GM12864 (cell line): ENCODE measurements at places on chromosomes 4 and X.

DNA sequence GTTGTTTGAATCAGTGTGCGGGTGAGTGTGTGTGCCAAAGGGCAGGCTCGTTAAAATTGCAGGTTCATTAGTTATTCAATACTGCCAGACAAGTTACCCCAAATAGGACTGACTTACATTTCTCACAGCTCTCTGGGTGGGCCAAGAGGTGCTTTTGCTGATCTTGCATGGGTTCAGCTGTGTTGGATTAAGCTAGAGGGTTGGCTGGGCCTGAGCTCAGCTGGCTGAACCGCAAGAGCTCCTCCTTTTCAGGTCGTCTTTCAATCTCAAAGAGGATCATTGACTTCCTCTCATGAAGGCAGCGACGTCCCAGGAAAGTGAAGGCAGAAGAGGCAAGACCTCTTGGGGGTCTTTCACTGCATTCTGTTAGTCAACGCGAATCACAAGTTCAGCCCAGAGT is 343.3 kb upstream of the FRG1 start:
- DNase-seq = no peak

- peak; percentile 16 for DNase-seq
These were observed 7.8 kb upstream of the AKAP14 start for GRCh38 chrX:119887721-119888425.

GRCh38 chr4:8247047-8247930 is 22.3 kb upstream of the HTRA3 start:
- DNase-seq = no peak

- no peak for DNase-seq
These were observed 55.2 kb downstream of the TAB3 start for GRCh38 chrX:30833896-30834295.

GRCh38 chrX:79162076-79162475 is 17.6 kb downstream of the GPR174 start:
- no peak for DNase-seq

GRCh38 chrX:25010784-25011588 is 4.8 kb downstream of the ARX start:
- DNase-seq = no peak

DNA sequence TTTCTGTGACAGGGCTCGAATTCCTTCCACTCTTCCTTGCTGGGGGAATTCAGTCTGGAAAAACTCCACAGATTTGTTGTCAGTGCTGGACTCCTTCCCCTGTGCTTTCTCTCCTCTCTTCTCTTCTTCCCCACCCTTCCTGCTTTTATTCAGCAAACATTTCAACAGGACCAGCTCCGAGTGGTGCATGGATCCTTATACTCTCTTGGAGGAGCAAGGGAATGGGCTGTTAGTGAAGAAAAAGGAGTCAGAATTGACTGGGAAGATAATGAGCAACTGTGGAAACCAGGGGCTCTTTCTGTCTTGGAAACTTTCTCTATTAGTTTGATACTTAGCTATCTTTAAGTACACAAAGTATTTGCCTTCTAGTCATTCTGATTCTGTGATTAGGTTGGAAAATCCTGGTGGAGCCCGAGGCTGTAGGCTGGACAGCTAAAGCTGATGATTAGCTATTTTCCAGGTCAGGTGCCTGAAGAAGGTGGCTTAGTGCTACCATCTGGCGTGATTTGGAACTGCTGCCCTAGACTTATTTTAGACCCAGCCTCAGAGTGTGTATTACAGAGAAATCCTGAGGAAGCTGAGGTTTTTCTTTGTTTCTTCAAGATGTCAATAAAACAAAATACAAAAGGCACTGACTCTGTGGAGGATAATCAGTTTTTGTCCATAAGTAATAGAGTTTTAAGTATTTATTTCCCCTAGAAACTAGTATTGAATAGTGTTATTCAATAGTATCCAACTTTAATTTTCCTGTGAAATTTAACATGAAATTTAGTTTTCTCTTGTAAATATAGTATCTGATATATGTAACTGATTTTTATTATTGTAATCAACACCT is 38.4 kb downstream of the NAP1L5 start:
- DNase-seq = peak; percentile 5

GRCh38 chr4:1759818-1760223 is 33.3 kb upstream of the FGFR3 start:
- DNase-seq = no peak

GRCh38 chr4:10123227-10124101 is 6.9 kb upstream of the WDR1 start:
- no peak for DNase-seq

GRCh38 chr4:52266537-52267137 is 215.5 kb downstream of the SPATA18 start:
- no peak for DNase-seq

GRCh38 chrX:42755815-42756214 is 22.1 kb downstream of the PPP1R2C start:
- no peak for DNase-seq

GRCh38 chrX:18861511-18861910 is 122.4 kb downstream of the PHKA2 start:
- no peak for DNase-seq

DNA sequence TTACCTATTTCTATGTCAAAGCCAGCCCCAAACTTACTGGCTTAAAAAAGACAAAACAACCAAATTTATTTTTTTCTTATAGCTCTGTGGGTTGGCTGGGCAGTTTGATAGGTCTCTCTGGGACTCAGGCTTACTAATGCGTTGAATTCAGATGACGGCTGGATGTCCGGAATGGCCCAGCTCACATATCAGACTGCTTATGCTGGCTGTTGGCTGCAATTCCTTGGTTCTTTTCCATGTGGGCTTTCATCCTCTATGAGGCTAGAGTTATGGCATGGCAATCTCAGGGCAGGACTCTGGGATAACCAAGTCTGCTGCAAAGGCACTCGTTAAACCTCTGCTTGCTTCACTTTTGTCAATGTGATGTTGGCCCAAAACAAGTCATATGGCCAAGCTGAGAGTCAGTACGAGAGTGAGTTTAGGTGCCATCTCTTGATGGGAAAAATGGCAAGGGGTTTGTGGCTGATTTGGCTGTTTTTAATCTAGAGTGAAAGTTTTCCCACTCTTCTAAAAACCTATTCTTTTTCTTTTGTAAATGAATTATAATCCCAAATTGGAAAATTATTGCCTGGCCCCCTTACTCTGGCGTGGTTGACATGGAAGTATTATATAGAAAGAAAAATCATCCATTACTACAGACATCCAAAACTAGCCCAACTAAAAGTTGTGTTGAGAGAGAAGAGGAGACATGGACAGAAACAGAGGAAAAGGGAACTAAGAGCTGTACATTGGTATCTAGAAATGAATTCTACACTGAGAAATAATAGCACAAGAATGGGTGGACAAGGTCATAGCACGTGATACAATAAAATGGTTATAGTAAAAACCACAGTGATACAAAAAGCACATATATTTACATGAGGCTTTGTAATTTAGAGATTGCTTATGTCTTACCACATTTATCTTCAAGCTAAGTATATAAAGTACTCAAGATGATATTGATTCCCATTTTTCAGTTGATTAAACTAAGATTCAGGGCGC is 6.6 kb downstream of the PRIMPOL start:
- no peak for DNase-seq

GRCh38 chr4:39994406-39994805 is 16.7 kb upstream of the PDS5A start:
- DNase-seq = no peak

DNA sequence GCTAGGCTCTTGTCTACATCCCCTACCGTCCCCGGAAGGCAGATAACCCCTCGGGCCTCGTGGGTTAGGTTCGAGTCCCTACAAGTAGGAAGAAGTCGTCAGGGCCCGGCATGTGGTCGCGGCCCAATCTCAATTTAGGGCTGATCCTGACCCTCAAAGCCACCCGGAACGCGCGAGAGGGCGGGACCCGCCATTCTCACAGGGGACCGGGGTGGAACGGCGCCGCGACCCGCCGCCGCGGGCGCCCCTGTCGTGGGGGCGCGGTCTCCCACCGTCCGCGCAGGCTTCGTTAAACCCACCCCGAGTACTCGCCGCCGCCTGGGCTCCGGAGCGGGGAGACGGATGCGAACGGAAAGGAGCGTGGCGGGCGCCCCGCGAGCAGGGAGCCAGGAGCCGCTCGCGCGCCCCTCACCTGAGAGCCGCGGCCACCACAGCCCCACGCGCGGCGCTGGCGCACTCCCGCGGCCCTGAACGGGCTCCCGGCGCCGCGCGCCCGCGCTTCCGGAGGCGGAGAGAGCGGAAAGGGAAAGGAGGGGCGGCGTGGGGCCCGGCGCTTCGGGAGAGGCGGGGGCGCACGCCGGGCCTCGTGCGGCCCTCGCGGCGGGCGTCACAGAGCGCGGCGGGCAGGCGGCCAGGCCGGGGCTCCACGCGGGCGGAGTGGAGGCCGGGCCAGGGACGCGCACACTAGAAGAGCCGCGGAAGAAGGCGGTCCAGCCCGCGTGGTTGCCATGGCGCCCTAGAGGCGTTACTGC is at the start of gene CFAP97:
CFAP97 (minus strand) TSS at position 515 of the 752 bp plus-strand sequence. CDS start 12,804 bp downstream, outside the sequence.
- no peak for DNase-seq

- no peak for DNase-seq
These were observed 20.4 kb upstream of the RAB40A start for GRCh38 chrX:103539695-103540094.

- DNase-seq = peak; percentile 56
These were observed at the start of gene CFAP299 for GRCh38 chr4:80335554-80336358. CFAP299 (plus strand) TSS chr4:80335730.

- no peak for DNase-seq
These were observed 69.2 kb upstream of the PNPLA4 start for GRCh38 chrX:7996414-7996813.

- DNase-seq = no peak
These were observed 60.6 kb downstream of the NBDY start for GRCh38 chrX:56789518-56790070.

DNA sequence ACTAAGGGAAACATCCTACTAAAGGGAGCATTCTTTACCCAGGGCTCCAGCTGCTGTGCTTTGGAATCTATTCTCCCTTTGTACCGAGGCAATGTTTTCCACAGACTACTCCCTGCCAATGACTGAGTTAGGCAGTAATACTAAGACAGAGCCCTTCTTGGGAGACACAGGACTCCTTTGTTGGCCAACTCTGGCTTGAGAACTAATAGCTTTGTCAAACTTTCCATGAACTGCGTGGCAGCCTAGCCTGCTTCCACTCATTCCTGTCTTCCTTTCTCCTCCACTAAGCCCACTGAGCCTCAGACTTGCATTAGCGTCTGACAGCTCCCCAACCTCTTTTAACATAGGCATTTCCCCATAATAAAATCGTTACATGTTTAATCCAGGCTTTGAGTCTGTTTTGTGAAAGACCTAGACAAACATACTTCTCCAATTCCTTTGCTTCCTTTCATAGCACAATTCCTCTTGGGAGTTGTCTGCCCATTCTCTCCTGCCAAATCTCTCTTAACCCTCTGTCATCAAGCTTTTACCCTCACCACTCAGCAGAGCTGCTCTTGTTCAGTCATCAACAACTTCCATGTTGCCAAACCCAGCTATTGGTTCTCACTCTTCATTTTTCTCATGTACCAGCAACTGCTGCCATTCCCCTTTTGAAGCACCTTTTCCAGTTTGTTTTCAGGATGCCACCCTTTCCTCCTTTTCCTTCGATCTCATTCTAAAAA is 300.3 kb upstream of the IGFBP7 start:
- DNase-seq = no peak

- no peak for DNase-seq
These were observed 98.8 kb downstream of the NPNT start for GRCh38 chr4:105994061-105994460.

DNA sequence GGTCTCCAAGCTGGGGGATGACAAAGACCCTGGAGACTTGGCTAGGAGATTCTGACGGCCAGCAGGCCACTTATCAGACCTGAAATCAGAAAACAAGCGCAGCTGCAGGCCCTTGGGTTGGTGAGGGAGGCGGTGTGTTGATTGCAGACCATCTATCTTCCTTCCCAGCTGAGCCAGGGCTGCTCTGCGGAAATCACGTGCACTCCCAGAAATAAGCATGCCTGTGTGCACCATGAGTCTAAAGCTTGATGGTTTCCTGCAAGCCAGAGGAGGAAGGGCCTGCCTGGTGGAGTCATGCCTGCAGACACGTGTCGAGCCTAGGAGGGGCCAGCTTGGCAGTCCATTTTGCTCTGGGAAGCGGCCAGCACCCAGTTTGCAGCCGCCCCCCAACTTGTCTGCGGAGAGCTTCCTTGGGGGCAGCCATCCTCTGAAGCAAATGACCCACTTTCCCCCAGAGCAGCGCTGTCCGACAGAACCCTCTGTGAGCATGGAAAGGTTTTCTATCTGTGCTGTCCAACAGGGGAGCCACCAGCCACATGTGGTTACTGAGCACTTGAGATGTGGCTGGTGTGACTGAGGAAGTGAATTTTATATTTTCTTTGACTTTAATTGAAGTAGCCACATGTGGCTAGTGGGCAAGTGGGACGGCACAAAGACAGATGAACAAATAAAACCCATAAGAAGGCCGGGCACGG is 175.7 kb upstream of the BCOR start:
- no peak for DNase-seq

- no peak for DNase-seq
These were observed 49.4 kb downstream of the RTL9 start for GRCh38 chrX:110407910-110408545.

GRCh38 chrX:2242326-2242725 is 258.4 kb downstream of the DHRSX start:
- no peak for DNase-seq

GRCh38 chrX:154384284-154384892 is 5.3 kb downstream of the EMD start:
- no peak for DNase-seq
